ENCODE measurements at places on chromosomes 16 and 17. TPM values are rescaled to one million over a fixed set of nuclear protein-coding genes. Genes with fewer than 3 reads are reported as not detected.

GRCh38 chr17:30236766-30237165 is 1.3 kb upstream of the SLC6A4 start:
- peak; percentile 89 for DNase-seq

DNA sequence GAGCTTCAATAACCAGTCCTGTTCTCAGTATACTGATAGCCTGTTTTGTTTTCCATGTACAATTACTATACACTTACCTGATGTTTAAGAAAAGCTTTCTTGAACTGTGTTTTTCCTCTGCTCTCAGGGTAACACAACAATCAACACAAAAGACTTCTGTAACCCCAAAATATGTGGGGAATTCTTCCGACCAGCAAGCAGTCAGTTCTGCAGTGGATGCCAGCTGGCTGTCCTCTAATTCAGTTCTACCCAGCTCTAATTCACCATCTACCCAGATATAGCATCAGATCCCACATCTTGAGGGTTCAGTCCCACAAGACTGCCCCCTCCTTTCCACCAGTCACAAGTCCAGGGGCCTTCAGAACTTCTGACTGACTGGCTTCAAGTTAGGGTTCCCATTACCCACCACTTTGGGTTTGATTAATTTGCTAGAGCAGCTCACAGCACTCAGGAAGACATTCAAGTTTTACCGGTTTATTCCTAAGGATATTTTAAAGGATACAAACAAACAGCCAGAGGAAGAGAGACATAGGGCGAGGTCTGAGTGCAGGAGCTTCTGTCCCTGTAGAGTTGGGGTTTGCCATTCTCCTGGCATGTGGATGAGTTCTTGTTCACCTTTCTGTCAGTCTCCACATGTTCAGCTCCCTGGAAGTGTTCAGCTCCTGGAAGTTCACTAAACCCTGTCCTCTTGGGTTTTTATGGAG is 178.2 kb downstream of the CHD9 start:
- no peak for DNase-seq

NPTX1 gene
- 3.8 TPM for total RNA-seq

CD300E gene
- not detected for total RNA-seq

FNDC8 gene
- total RNA-seq: not detected

CES1 gene
- not detected for total RNA-seq

- peak; percentile 32 for DNase-seq
These were observed 82.2 kb upstream of the ARL4D start for GRCh38 chr17:43316522-43317142.

GRCh38 chr17:14303343-14304221 is 2.7 kb downstream of the HS3ST3B1 start:
- peak; percentile 83 for DNase-seq

AANAT gene
- not detected for total RNA-seq

LASP1 gene
- 409 TPM for total RNA-seq

- DNase-seq: no peak
These were observed 18.1 kb downstream of the KCNJ2 start for GRCh38 chr17:70187383-70187782.

ZNF785 gene
- total RNA-seq: 19.8 TPM

DNA sequence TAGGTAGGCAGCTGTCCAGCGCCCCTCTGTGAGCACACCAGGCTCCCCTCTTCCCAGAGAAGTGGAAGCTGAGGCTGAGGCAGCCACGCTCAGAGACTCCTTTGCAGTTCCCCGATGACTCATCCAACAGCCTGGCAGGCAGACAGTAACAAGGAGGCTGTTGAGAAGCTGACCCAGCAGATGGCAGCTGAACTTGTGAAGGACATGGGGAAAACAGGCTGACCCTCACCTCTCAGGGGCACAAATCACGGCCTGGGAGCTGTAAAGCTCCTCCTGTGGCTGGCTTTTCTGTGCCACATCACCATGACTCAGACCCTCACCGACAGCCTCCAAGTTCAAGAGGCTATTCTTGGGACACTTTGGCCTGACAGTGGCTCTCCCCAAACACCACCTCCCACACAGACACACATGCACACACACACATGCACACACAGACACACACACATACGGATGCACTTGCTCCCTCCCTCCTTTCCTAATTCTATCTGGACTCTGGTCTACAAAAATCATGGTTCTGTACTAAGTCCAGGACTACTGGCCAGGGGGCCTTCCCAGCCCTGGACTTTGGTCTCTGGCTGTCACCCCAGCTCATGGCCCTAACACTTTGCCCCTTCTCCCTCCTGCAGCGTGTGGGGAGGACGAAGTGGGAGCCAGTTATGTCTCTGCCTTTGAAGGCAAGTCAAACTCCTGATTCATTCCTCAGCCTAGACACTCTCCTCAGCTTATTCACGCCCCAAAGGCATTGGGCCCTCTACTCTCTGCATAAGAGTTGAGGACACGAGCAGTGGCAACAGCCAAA is 23.2 kb downstream of the MAP3K14 start:
- no peak for DNase-seq

PMFBP1 gene
- total RNA-seq: 2.8 TPM

DNA sequence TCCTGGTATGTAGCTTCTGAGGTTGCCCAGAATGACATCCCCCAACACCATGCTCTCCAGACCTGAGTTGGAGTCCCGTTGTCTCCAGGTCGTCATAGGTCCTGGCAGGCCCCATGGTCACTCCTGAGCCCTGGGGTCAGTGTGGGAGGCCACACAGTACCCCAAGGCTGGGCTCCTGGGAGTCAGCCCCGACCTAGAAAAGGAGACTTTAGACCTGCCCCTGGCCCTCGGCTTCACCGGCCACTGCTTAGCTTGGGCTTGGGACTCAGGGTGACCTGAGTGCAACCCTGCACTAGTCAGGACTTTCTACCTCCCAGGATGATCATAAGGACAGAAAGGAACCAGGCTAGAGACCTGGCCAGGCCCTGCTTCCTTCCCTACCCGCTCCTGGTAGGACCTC is 65.8 kb downstream of the PRMT7 start:
- DNase-seq: no peak

DNA sequence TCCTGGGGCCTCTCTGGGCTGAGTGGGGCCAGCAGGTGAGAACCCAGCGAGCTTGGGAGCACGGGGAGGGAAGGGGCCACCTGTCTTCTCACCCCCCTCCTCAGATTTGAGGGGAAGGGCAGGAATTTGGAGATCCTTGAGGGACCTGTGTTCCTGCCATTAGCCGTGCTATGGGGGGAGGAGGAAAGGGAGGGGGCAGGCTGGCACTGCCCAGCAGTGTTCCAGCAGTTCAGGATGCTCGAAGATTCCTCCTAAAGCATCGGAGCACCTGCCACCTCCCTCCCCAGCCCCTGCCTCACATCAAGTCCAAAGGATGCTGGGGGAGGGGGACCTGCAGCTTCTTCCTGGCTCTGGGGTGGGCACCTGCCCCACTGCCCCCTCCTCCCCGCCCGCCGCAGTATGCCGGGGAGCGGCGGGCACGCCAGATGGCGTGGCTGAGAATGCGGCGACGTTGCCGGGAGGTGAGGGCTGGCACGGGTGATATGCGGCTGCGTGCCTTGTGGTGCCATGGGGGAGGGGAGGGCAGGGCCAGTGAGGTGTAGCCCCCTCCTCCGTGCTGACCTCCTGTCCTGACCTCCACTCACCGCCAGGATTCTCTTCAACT is 4.7 kb upstream of the NEUROD2 start:
- no peak for DNase-seq

DNA sequence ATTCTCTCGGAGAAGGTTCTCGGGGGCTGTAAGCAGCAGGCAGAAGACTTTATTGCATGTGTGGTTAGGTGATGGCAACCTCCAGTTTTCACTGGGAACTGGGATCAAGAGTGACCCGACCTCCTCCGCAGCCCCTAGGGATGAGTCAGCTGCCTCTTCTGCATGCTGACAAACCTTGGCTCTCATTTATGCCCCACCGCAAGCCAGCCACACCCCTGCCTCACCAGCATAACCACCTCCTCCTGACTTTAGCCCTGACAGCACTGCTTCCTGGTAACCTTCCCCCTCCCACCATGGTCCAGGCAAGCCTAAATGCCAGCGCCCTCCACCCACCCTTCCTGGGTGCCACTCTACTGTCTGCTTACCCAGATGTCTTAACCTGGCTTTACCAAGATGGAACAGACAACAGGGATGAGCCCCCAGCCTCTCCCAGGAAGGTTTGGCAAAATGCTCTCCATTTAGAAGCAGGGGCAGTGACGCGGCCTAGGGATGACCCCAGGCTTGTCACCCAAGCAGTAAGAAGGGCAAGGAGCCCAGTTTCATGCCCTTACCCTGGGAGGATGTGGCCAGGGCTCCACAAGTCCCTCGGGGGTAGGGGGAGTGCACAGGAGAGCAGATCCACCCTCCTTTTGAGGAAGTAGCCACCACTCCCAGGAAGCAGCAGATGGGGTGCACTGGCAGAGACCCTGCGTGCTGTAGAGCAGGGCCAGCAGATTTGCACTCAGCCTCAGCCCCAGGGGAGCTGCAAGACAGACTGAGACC is 73.5 kb downstream of the GOSR1 start:
- peak; percentile 67 for DNase-seq

KCNJ2 gene
- total RNA-seq: not detected

DNA sequence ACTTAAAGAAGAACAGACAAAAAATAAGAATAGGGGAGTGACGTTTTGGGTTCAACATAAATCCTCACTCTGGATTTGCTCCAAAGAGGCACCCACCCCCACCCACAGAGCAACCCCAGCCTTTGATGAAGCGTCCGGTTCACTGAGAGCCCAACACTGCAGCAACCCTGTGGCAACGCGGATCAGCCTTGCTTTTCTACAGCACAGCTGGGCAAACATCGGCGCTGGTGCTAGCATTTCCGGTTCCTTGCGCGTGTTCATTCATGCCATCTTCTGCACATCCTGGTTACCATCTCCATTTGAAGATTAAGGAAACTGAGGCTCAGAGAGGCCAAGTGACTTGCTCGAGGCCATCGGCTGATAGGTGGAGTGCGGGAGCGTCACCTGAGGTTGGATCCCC is 8.7 kb upstream of the GINS2 start:
- DNase-seq: no peak

GRCh38 chr16:28872952-28873351 is 5.3 kb upstream of the ATP2A1 start:
- DNase-seq: no peak

DNA sequence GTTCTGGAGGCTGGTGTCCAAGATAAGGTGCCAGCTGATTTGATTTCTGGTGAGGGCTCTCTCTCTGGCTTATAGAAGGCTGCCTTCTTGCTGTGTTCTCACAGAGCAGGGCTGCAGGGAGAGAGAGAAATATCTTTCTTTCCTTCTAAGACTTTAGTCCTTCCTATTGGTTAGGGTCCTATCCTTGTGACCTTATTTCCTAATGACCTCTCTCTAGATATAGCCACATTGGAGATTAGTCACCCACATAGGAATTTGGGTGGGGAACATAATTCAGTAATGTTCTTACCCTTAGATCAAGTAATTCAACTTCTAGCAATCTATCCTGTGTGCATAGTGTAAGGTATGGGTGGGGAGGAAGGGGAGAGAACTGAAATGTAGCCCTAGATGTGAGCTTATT is 18.0 kb upstream of the ABCA5 start:
- no peak for DNase-seq

SYNGR3 gene
- 0.91 TPM for total RNA-seq

- no peak for DNase-seq
These were observed 29.2 kb downstream of the TSC2 start for GRCh38 chr16:2077016-2077415.

DNA sequence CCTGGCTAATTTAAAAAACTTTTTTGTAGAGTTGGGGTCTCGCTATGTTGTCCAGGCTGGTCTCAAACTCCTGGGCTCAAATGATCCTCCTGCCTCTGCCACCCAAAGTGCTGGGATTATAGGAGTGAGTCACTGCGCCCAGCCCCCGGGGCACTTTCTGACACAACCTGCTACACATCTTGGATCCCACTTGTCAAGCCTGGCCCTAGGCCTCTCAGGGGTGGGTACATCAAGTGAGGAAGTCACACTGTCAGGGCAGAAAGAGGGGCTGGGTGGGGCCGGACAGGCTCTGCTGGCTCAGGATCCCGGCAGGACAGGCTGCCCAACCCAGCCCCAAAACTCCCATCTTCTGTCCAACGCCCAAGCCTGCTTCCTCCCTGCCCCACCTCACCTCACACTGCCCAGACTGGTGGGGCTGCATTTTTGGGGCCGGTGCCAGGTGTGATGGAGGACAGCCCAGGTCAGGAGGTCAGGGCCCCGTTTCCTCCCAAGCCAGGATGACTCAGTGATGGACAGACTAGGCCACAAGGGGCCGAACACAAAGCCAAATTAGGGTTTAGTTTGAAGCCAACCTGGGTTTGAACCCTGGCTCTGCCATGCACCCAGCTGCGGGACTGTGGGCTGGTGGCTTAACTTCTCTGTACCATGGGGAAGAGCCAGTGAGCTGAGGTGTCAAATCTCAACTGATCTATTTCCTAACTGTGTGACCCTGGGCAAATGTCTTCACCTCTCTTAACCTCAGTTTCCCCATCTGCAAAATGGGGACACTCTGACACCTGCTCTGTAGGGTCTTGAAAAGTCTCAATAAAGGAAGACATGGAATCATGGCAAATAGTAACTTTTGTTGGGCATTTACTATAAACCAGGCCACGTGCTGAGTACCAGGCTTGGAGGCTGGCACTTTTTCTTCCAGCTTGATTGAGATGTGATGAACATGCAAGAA is 8.9 kb upstream of the PPL start:
- DNase-seq: no peak

DNA sequence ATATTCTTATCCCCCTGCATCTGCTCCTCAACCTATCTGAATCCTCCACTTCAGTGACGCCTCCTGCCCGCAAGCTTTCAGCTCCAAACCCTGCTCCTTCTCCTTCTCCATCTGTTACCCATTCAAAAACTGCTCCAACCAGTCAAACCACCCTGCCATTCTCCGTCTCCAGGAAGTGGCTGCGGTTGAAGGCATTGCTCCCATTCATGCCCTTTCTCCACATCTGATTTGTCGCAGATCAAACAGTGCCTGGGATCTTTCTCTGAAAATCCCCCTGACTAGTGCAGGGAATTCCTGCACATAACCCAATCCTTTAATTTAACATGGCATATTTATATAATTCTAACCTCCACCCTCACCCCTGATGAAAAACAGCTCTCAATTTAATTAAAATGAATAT is 56.3 kb downstream of the SLFN5 start:
- no peak for DNase-seq

DNA sequence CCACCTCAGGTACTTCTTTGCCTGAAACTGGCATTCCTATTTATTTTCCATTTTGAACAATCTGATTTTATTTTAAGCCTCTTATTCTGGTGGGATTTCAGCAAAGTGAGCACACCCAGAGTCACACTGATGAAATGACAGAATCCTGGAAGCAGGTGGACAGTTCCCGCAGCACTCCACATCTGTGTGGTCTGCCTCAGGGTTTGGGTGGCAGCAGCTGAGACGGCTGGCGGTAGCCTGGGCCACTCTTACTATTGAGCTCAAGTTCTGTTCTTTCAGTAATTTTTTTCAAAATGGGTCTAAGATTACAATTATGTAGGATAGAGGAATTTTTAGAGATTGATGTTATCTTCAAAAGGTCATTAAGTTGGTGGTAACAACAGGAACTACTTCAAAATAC is 32.5 kb upstream of the ENDOV start:
- no peak for DNase-seq

SCNN1G gene
- total RNA-seq: not detected

DNA sequence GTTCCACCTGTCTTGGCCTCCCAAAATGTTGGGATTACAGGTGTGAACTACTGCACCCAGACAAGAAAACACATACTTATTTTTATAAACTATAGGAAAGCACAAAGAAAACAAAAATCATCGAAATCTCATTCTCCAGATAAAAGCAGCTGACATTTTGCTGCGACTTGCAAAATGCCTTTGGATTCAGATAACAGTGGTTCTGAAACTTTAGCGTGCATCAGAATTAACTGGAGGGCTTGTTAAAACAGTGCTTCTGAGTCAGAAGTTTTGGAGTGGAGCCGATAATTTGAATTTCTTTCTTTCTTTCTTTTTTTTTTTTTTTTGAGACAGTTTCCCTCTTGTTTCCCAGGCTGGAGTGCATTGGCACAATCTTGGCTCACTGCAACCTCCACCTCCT is 17.7 kb upstream of the GJD3 start:
- no peak for DNase-seq

FAM20A gene
- total RNA-seq: not detected
